ENCODE measurements at places on chromosomes 7 and 10.

DNA sequence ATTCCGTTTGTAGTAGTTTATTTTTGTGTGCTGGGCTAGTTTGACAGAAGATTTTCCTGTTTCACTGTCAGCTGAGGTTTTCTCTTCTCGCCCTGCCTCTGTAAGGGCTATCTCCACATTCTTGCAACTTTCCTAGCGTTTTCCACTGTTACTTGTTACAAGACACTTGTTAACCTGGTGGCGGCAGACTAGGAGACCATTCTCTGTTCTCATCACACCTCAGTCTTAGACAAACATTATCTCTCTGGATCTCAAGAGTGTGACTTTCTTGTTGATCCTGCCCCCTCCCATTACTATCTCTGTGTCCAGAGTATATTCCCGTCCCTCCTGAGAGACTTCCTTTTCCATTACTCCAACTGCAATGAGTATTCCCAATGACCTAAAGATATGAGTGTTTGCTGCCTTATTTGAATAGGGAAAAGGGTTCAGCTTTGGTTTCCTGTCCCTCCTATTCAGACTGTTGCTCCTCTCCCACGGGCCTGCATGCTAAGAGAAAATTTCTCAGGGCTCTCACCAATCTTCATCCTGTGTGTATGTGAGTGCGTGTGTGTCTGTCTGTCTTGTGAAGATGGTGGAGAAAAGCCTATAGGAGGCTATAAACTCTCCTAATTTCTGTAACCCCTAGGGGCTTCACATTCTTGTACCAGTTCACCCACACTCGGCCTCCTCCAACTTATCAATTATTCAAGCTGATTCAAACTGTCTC, 722.4 kb upstream of the POT1 start:
- H3K36me3 ChIP-seq, result no peaks in the 10 kb centered on the region
- no peak overlapping the region for H3K27ac ChIP-seq
- no peak for DNase-seq
- H3K4me1 ChIP-seq, result no peaks in the 10 kb centered on the region
- no peak overlapping the region for H3K4me3 ChIP-seq

- H3K27ac ChIP-seq, result no peak overlapping the region
- no peak overlapping the region for H3K4me3 ChIP-seq
- no peaks in the 10 kb centered on the region for H3K4me1 ChIP-seq
- H3K36me3 ChIP-seq, result no peaks in the 10 kb centered on the region
- peaks cover 9% of the 10 kb centered on the region for H3K27me3 ChIP-seq
Observed at GRCh38 chr7:120725376-120726039, 132.4 kb downstream of the TSPAN12 start.

- H3K27ac ChIP-seq, result no peak overlapping the region
- no peaks in the 10 kb centered on the region for H3K36me3 ChIP-seq
- H3K27me3 ChIP-seq, result no peaks in the 10 kb centered on the region
- H3K4me3 ChIP-seq, result no peak overlapping the region
- H3K4me1 ChIP-seq, result no peaks in the 10 kb centered on the region
Observed at GRCh38 chr10:49323896-49324270, 24.9 kb downstream of the C10orf71 start.

- peaks cover 10% of the 10 kb centered on the region for H3K27me3 ChIP-seq
- H3K27ac ChIP-seq, result no peak overlapping the region
- no peaks in the 10 kb centered on the region for H3K36me3 ChIP-seq
- no peak overlapping the region for H3K4me3 ChIP-seq
- DNase-seq, result no peak
Observed at GRCh38 chr10:22853906-22854447, 73.9 kb upstream of the ARMC3 start.

DNA sequence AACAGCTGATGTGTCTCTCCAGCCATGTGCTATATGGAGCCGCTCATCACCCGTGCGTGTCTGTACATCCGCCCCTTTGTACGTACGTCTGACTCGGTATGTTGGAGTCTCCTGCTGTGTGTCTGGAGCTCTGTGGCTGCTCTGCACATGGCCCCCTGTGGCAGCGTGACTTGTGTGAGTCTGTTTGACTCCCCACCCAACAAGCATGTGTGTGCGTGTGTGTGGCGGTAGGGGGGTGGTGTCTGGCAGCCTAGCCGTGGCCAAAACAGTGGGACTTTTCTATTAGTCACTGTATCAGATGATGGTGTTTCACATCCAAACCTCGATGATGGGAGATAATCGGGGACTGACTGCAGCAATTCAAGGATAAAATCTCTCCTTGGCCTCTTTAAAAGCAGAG, 94.1 kb downstream of the COL13A1 start:
- H3K27me3 ChIP-seq, result no peaks in the 10 kb centered on the region
- H3K27ac ChIP-seq, result no peak overlapping the region
- DNase-seq, result no peak
- no peaks in the 10 kb centered on the region for H3K36me3 ChIP-seq

- no peak for DNase-seq
- H3K27ac ChIP-seq, result no peak overlapping the region
- no peaks in the 10 kb centered on the region for H3K36me3 ChIP-seq
- no peak overlapping the region for H3K4me3 ChIP-seq
- H3K27me3 ChIP-seq, result no peaks in the 10 kb centered on the region
Observed at GRCh38 chr10:70093335-70093944, 39.2 kb downstream of the AIFM2 start.

- H3K36me3 ChIP-seq, result no peaks in the 10 kb centered on the region
- DNase-seq, result no peak
- H3K4me3 ChIP-seq, result no peak overlapping the region
- no peak overlapping the region for H3K27ac ChIP-seq
- peaks cover 39% of the 10 kb centered on the region for H3K27me3 ChIP-seq
Observed at GRCh38 chr7:43044511-43044910, 67.9 kb upstream of the HECW1 start.

GRCh38 chr7:36277249-36277542, 112.5 kb upstream of the ANLN start:
- no peak overlapping the region for H3K4me3 ChIP-seq
- H3K4me1 ChIP-seq, result peaks cover 8% of the 10 kb centered on the region
- no peak overlapping the region for H3K27ac ChIP-seq
- H3K27me3 ChIP-seq, result peaks cover 20% of the 10 kb centered on the region
- no peaks in the 10 kb centered on the region for H3K36me3 ChIP-seq

- H3K36me3 ChIP-seq, result peaks cover 26% of the 10 kb centered on the region
- no peak for DNase-seq
- peak overlapping the region; percentile 33 for H3K27ac ChIP-seq
- no peak overlapping the region for H3K4me3 ChIP-seq
- no peaks in the 10 kb centered on the region for H3K27me3 ChIP-seq
Observed at GRCh38 chr7:102472126-102473041, 6.3 kb downstream of the POLR2J start.

DNA sequence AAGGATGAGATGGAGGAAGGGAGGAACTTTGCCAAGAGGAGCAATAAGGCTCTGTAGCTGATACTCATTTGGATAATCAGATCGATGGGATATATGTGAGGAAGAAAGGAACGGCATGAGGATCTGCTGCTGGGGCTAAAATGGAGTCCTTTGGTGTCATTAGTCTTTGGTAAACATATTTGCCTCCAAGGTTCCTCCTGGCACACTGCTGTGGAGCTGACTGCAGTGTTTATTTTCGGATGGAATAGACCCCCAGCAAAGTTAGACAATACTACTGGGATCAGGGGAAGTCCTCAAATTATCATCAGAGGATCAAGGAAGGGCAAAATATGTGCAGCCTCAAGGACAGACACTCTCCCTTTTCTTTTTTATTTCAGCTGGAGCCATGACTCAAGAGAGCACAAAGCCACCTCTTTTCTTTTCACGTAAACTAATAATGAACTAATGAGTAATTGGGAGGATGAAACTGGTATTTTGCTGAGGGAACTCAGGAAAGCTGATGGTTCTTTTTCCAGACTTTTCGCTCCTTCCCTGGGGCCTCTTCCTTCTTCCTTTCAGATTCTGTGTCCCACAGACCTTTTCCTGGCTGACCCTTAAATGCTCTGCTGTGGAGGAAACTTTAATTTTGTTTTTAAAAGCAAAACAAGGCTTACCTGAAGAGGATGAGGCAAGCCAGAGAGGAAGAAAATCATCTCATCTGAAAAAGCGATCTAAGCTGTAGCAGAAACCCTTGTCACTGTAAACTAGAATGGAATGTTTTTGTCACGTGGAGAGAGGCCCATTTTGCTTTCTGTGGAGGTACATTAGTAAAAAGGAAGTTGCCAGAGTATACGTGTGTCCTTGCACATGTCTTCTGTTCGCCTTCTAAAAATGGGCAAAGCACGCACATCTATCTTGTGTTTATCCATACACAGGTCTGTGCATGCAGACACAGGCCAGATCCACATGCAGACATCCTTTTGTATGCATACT, 33.3 kb downstream of the LRMDA start:
- no peak for DNase-seq
- peaks cover 10% of the 10 kb centered on the region for H3K27me3 ChIP-seq
- no peaks in the 10 kb centered on the region for H3K36me3 ChIP-seq
- no peak overlapping the region for H3K4me3 ChIP-seq
- no peak overlapping the region for H3K27ac ChIP-seq

- H3K36me3 ChIP-seq, result peaks cover 6% of the 10 kb centered on the region
- H3K4me1 ChIP-seq, result no peaks in the 10 kb centered on the region
- H3K4me3 ChIP-seq, result no peak overlapping the region
- no peak overlapping the region for H3K27ac ChIP-seq
- DNase-seq, result no peak
- peaks cover 17% of the 10 kb centered on the region for H3K27me3 ChIP-seq
Observed at GRCh38 chr10:86545101-86545500, 23.5 kb upstream of the WAPL start.

DNA sequence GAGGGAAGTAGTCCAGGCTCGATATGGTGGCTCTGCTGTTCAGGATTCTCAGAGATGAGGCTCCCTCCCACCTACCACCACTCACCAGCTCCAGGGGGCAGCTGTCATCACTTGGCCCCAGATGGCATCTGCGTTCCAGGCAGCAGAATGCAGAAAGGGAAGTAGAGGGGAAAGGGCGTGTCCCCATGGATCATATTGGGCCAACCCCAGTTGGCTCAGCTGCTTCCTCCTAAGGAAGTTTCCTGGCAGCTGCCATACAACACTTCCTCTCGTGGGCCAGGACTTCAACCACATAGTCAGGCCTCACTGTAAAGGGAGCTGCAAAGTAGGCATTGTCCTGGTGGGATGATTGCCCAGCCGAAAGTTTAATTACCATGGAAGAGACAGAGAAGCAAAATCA, 1.6 kb upstream of the TEX36 start:
- H3K4me1 ChIP-seq, result no peaks in the 10 kb centered on the region
- H3K27ac ChIP-seq, result no peak overlapping the region
- DNase-seq, result no peak
- no peak overlapping the region for H3K4me3 ChIP-seq
- H3K36me3 ChIP-seq, result no peaks in the 10 kb centered on the region
- H3K27me3 ChIP-seq, result peaks cover 41% of the 10 kb centered on the region

GRCh38 chr7:25460433-25460832, 232.1 kb upstream of the NPVF start:
- H3K27me3 ChIP-seq, result peaks cover 22% of the 10 kb centered on the region
- H3K4me3 ChIP-seq, result no peak overlapping the region
- H3K36me3 ChIP-seq, result no peaks in the 10 kb centered on the region
- no peak for DNase-seq

DNA sequence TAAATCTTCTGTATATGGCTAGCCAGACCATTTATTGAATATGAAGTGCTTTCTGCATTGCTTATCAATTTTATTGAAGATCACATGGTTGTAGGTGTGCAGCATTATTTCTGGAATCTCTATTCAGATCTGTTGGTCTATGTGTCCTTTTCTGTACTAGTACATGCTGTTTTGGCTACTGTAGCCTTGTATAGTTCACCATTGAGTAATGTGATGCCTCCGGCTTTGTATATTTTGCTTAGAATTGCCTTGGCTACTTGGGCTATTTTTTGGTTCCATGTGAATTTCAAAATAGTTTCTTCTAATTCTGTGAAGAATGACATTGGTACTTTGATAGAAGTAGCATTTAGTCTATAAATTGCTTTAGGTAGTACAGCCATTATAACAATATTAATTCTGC, 1187.2 kb downstream of the XPNPEP1 start:
- DNase-seq, result no peak
- H3K27ac ChIP-seq, result no peak overlapping the region
- no peak overlapping the region for H3K4me3 ChIP-seq

- DNase-seq, result no peak
- H3K36me3 ChIP-seq, result peaks cover 9% of the 10 kb centered on the region
- H3K27ac ChIP-seq, result no peak overlapping the region
- H3K4me1 ChIP-seq, result no peaks in the 10 kb centered on the region
Observed at GRCh38 chr7:28976022-28976421, 17.9 kb upstream of the TRIL start.

- peaks cover 7% of the 10 kb centered on the region for H3K27me3 ChIP-seq
- H3K27ac ChIP-seq, result no peak overlapping the region
- H3K4me3 ChIP-seq, result no peak overlapping the region
- H3K36me3 ChIP-seq, result peaks cover 43% of the 10 kb centered on the region
- no peak for DNase-seq
- H3K4me1 ChIP-seq, result peaks cover 14% of the 10 kb centered on the region
Observed at GRCh38 chr7:151378011-151378410, 31.8 kb downstream of the WDR86 start.

GRCh38 chr7:70405241-70405640, 726.7 kb upstream of the GALNT17 start:
- no peak overlapping the region for H3K27ac ChIP-seq
- no peaks in the 10 kb centered on the region for H3K27me3 ChIP-seq
- DNase-seq, result no peak
- H3K36me3 ChIP-seq, result no peaks in the 10 kb centered on the region
- peaks cover 38% of the 10 kb centered on the region for H3K4me1 ChIP-seq
- no peak overlapping the region for H3K4me3 ChIP-seq

DNA sequence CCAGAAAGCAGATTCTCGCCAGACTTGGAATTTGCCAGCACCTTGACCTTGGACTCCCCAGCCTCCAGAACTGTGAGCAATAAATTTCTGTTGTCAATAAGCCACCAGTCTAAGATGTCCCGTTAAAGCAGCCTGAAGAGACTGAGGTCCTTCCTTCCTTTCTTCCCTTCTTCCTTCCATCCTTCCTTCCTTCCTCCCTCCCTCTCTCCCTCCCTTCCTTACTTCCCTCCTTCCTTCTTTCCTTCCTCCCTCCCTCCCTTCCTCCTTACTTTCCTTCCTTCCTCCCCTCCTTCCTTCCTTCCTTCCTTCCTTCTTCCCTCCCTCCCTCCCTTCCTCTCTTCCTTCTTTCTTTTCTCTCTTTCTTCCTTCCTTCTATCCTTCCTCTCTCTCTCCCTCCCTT, 66.4 kb downstream of the NPTX2 start:
- H3K4me3 ChIP-seq, result no peak overlapping the region
- no peak overlapping the region for H3K27ac ChIP-seq
- H3K27me3 ChIP-seq, result peaks cover 18% of the 10 kb centered on the region
- H3K36me3 ChIP-seq, result no peaks in the 10 kb centered on the region

GRCh38 chr7:151023232-151023631, 1.1 kb downstream of the ATG9B start:
- no peak for DNase-seq
- H3K4me1 ChIP-seq, result peaks cover 24% of the 10 kb centered on the region
- no peak overlapping the region for H3K4me3 ChIP-seq
- H3K36me3 ChIP-seq, result no peaks in the 10 kb centered on the region

DNA sequence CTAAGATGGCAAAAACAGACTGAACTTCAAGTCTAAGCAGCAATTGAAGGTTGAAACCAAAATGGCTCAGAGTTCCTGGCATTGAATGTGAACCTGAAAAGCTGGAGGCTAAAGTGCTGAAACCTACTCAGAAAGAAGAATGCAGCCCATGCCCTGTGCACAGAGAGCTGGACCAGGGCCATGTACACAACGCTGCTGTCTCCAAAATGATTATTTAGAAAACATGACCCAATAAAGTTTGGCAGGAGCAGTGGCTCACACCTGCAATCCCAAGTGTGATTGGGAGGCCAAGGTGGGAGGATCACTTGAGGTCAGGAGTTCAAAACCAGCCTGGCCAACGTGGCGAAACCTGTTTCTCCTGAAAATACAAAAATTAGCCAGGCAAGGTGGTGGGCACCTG, 158.9 kb downstream of the AKR1D1 start:
- H3K4me1 ChIP-seq, result no peaks in the 10 kb centered on the region
- H3K27ac ChIP-seq, result no peak overlapping the region
- no peak for DNase-seq
- H3K36me3 ChIP-seq, result no peaks in the 10 kb centered on the region

Measured in stimulated activated naive B cell treated with anti-CD40 and anti-IgM and Interleukin-4, amounts not matched to agents 10 μg/mL and 1 μg/mL and 100 μg/mL, for 72 hours (primary cell).